Sciatic nerve (tissue), 2 donors: ENCODE measurements at places on chromosomes 7 and 10. TPM values are rescaled to one million over a fixed set of nuclear protein-coding genes. Genes with fewer than 3 reads are reported as not detected.

PRRT4 gene
- 4.0 TPM for total RNA-seq

MYH16 gene
- total RNA-seq = not detected

SLC26A3 gene
- not detected for total RNA-seq

- DNase-seq = no peak
Observed at GRCh38 chr7:25031007-25031406, 51.0 kb upstream of the OSBPL3 start.

GRCh38 chr7:8390262-8390626 lies 43.2 kb upstream of the NXPH1 start:
- DNase-seq = no peak

- DNase-seq = no peak
Observed at GRCh38 chr10:94138391-94138790, 144.7 kb downstream of the PLCE1 start.

- no peak for DNase-seq
Observed at GRCh38 chr10:43262902-43263466, 3.9 kb downstream of the RASGEF1A start.
